Right atrium auricular region (tissue), 2 donors: ENCODE measurements at places on chromosomes 13 and 19. TPM values are rescaled to one million over a fixed set of nuclear protein-coding genes. Genes with fewer than 3 reads are reported as not detected.

DNA sequence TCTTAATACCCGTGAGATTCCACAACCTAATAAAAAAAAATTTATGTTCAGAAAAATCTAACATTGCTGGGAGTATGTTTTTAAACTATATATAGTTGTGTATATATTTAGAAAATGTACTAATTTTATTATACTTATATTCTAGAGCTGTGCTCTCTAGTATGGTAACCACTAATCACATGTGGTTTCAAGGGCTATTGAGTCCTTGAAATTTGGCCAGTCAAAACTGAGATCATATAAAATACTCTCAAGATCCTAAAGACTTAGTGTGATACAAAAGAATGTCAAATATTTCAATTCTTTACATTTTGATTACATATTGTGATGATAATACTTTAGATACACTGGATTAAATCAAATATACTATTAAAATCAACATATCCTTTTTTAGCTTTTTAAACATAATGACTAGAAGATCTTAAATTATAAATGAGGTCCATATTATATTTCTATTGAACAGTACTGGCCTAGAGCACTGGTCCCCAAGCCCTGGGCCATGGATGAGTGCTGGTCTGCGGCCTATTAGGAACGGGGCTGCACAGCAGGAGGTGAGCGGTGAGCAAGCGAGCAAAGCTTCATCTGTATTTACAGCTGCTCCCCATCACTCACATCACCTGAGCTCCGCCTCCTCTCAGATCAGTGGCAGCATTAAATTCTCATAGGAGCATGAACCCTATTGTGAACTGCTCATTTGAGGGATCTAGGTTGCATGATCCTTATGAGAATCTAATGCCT lies 176.5 kb upstream of the NBEA start:
- no peak for DNase-seq

DNA sequence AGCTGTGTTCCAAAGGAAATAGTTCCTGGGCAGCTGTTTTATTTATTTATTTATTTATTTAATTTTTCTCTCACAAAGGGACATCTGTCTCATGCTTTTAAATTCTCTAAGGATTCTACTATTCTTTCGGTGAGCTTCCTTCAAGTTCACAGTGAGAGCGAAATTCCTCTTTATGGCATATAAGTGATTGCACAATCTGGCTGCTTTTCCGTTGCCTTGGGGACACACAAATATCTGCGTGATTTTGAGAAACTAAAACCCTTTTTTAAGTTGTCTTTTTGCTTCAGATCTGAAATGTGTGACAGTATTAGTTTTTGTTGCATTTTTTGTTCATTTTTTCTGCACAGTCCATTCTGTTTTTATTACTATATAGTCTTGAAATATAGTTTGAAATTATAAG lies 19.2 kb downstream of the ZNF486 start:
- DNase-seq, result no peak

DNA sequence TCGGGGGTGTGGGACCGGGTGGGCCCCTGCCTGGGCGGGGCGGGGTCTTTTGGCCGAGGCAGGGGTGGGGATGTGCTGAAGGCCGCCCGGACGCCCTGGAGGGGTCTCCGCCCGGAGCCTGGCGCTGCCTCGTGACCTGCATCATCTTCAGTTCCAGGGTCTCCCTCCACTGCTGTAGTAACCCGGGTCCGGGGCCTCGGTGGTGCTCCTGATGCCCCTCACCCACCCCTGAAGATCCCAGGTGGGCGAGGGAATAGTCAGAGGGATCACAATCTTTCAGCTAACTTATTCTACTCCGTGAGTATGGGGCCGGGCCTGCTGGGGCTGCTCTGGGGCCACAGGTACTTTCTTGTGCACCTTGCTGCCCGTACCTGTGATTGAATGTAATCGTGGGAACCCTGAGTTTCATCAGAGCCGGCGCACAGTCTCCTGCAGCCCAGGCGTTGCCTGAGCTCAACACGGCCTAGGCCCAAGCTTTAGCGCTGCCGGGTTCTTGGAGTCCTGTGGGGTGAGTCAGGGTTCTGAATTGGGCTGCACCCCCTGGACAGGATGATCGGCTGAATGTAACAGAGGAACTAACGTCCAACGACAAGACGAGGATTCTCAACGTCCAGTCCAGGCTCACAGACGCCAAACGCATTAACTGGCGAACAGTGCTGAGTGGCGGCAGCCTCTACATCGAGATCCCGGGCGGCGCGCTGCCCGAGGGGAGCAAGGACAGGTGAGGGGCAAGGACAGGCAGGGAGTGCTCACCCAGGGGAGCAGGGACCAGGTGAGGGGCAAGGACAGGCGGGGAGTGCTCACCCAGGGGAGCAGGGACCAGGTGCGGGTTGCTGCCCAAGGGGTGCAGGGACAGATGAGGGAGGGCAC lies 10.5 kb downstream of the PEAK3 start:
- peak; percentile 67 for DNase-seq

- no peak for DNase-seq
Measured at GRCh38 chr13:24625870-24626849, 54.0 kb upstream of the ATP12A start.

GRCh38 chr19:2339644-2340310 lies 11.3 kb downstream of the SPPL2B start:
- no peak for DNase-seq

KIR2DL3 gene
- not detected for total RNA-seq

DNA sequence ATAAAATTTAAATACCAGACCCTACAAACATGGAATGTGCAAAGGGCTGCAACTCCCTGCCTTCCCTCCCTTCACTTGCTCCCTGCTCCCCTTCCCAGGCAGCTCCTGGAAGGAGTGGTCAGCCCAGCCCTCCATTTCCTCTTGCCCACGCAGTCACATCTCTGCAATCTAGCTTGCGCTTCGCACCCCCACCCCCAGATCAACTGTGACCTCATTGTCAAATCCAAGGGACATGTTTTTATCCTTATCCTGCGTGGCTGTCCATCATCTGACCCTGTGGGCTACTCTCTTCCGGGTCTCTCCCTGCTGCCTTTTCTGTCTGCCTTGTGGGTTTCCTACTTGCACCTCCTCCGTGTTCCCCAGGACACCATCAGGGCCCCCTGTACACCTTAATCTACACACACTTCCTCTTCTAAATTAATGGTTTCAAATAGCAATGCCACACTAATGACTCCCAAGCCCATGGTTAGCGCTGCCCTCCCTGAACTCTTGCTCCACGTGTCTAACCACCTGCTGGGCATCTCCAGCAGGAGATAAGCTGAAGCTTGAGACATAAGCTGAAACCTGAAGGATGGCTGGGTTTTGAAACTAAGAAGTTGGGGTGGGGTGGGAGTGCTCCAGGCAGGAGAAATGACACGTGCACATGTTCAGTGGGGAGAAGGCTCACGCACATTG lies 118.3 kb downstream of the USP12 start:
- DNase-seq, result no peak

PSG4 gene
- not detected for total RNA-seq

DNA sequence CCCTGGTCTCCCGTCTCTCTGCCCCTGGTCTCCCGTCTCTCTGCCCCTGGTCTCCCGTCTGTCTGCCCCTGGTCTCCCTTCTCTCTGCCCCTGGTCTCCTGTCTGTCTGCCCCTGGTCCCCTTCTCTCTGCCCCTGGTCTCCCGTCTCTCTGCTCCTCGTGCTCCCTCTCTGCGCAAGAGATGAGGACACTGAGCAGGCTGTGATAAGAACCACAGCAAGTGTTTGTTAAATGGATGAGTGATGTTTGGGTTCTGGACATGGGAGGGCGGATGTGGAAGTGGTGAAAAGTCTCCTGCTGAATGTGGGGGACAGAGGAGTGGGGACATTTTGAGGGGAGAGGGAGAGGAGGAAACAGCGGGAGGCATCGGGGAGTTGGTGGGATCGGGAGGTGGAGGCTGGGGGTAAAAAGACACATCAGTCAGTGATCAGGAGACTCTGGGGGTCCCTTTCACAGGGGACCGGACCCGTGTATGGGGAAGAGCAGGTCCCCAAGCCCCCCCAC lies 8.0 kb downstream of the NPAS1 start:
- DNase-seq, result no peak

- DNase-seq, result peak; percentile 67
Measured at GRCh38 chr19:14556662-14557188, 15.1 kb downstream of the NDUFB7 start.

DNA sequence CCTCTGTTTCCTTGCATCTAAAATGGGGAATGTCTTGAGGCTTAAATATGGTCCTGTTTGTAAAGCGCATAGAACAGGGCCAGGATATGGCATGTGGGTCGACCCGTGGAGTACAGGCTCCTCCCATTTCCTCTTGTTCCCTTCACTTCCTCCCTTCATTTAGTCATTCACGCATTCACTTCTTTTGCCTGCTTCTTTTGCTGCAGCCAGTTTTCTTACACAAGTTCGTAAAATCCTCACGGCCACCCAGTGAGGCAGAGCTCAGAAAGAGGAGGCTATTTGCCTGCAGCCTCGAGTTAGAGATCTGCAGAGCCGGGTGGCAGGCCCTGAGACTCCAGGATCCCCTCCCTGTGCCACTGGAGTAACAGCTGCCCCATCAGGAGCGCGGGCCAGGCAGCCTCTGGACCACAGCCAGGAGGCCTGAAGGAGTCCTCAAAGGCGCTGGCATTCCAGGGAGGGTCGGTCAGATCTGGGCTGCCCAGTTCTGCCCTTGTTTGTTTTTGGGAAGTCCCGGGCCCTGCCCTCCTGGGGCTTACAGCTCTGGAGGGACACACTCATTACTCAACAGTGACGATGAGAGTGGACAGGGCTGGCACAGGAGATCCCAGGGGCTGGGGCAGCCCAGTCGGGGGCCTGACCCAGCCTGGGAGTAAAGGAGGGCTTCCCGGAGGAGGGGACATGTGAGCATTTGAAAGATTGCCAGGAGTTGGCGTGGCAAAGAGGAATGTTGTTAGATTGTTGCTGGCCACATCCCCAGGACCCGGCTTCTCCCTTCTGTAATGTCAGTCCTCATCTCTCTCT lies 4.6 kb downstream of the PPP5C start:
- peak; percentile 68 for DNase-seq

GRCh38 chr13:23876265-23876664 lies 12.9 kb downstream of the MIPEP start:
- DNase-seq, result no peak

DNA sequence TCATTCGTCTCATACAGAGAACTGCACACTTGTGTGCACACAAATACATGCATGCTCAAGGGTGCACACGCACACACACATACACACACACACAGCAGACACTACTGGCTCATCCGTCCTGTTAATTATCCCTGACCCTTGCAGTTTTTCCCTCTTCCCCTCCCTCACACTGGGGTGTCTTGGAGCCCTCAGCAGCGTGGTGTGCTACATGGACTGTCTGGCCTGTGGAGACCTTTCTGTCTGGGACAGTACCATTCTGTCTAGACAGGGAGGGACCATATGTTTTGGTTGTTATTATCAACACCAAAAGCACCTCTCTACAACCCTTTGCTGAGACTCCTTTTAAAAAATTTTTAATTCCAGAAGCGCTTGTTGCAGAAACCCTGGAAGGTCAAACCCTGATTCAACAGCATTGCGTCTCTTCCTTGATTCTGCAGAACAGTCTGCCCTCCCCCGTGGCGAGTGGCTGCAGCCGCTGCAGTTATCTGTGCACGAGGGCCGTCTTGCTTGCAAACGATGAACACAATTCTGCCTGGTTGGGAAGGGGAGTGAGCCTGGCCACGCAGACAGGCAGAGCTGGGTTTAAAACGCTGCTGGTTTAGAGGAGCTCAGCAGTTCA lies 374.0 kb downstream of the IRS2 start:
- DNase-seq, result no peak

KCNN4 gene
- total RNA-seq, result 1.3 TPM

GPC6 gene
- total RNA-seq, result 3.8 TPM

GRCh38 chr19:41784312-41784711 lies 12.1 kb upstream of the CEACAM3 start:
- no peak for DNase-seq

CD33 gene
- total RNA-seq, result 2.3 TPM

DNA sequence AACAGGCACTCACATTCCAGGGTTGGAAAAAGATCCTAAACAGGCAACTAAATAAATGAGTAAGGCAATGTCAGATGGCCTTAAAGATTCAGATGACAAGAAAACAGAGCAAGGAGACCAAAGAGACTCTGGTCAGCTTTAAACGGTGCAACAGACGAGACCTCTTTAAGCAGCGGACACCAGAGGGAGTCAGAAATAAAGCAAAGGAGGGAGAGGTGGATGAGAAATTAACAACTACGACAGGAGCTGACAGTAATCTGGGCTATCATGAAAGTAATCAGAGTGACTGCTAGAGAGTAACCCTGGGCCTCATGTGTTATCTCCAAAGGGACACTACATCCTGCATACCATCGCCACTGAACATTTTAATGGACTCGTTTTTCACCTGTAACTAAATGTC lies 1.1 kb downstream of the ZNF550 start:
- no peak for DNase-seq

SLC7A10 gene
- total RNA-seq, result not detected

DACH1 gene
- 0.39 TPM for total RNA-seq

DNA sequence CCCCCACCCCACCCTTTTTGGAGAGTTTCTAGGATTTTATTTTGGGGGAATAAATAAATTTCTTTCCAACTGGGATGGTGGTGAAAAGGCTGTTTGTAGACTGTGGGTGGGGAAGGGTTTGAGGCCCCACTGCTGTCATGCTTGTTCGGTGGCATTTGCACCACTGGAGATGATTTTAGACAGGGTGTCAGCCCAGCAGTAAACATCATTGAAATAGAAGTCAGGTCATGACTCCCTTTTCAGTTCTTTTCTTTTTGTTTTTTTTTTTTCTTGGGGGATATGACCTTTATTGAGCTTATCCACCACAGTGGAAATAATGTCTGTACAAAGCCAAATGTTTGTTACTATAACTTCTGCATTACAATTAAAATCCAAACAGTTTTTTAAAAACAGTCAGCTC lies 14.1 kb downstream of the UBAC2 start:
- no peak for DNase-seq

MATK gene
- total RNA-seq, result 0.26 TPM

GRCh38 chr13:39283072-39283471 lies 244.8 kb downstream of the NHLRC3 start:
- no peak for DNase-seq

MFSD12 gene
- 35.4 TPM for total RNA-seq

- peak; percentile 98 for DNase-seq
Measured at GRCh38 chr19:40687525-40688016, 2.9 kb downstream of the NUMBL start.
